ENCODE measurements at places on chromosomes 2 and 18. TPM values are rescaled to one million over a fixed set of nuclear protein-coding genes. Genes with fewer than 3 reads are reported as not detected.

GRCh38 chr2:36670881-36671595 lies 25.5 kb upstream of the VIT start:
- no peaks in the 10 kb centered on the region for H3K36me3 ChIP-seq
- no peaks in the 10 kb centered on the region for H3K4me1 ChIP-seq
- no peaks in the 10 kb centered on the region for H3K27me3 ChIP-seq

DNA sequence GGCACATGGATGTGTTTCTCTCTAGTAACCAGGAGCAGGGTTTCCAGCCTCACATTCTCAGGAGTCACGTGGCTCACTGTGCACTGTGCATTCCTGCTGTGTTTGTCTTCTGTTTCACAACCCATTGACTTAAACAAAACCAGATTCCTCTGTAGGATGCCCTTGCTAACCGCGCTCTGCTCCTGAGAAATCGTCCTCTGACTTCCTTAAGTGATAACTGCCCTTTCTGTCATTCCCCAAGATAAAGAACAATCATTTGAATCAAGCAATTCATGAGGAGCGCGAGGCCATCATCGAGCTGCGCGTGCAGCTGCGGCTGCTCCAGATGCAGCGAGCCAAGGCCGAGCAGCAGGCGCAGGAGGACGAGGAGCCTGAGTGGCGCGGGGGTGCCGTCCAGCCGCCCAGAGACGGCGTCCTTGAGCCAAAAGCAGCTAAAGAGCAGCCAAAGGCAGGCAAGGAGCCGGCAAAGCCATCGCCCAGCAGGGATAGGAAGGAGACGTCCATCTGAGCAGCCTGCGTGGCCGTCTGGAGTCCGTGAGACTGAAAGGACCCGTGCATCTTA lies 60.2 kb downstream of the RALBP1 start:
- no peak overlapping the region for H3K27ac ChIP-seq
- peaks cover 66% of the 10 kb centered on the region for H3K36me3 ChIP-seq
- no peak for DNase-seq
- H3K4me1 ChIP-seq = no peaks in the 10 kb centered on the region
- H3K27me3 ChIP-seq = no peaks in the 10 kb centered on the region
- no peak overlapping the region for H3K4me3 ChIP-seq

GRCh38 chr2:140863713-140864112 lies 1267.1 kb downstream of the LRP1B start:
- H3K36me3 ChIP-seq = no peaks in the 10 kb centered on the region
- no peaks in the 10 kb centered on the region for H3K27me3 ChIP-seq
- no peak overlapping the region for H3K4me3 ChIP-seq
- DNase-seq = no peak

DNA sequence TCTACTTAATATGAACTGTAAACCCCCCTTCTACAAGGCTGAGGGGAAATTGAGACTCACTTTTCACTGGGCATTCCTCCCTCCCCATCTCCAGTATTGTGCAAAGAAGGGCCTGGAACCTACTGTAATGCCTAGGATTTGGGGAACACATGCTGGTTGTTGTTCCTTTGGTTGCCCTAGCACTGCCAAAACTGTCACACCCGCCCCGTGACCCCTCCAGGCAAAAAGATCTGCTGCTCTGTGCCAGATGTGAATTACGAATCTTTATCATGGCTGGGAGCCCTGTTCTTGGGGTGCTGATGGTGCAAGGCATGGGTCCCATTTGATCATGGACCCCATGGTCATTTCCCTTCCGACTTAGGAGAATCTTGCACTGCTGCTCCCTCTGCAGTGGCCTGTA lies 95.4 kb downstream of the CABLES1 start:
- H3K4me1 ChIP-seq = peaks cover 21% of the 10 kb centered on the region
- H3K27ac ChIP-seq = peak overlapping the region; percentile 64
- no peak for DNase-seq
- H3K36me3 ChIP-seq = no peaks in the 10 kb centered on the region
- no peak overlapping the region for H3K4me3 ChIP-seq

GRCh38 chr2:241842067-241842415 lies 16.7 kb downstream of the PDCD1 start:
- no peaks in the 10 kb centered on the region for H3K27me3 ChIP-seq
- no peak overlapping the region for H3K27ac ChIP-seq
- H3K4me1 ChIP-seq = no peaks in the 10 kb centered on the region
- no peaks in the 10 kb centered on the region for H3K36me3 ChIP-seq
- no peak for DNase-seq

GRCh38 chr2:66665124-66665984 lies 230.4 kb downstream of the MEIS1 start:
- H3K4me1 ChIP-seq = no peaks in the 10 kb centered on the region
- no peaks in the 10 kb centered on the region for H3K36me3 ChIP-seq
- H3K27me3 ChIP-seq = no peaks in the 10 kb centered on the region
- no peak overlapping the region for H3K27ac ChIP-seq
- DNase-seq = no peak

DNA sequence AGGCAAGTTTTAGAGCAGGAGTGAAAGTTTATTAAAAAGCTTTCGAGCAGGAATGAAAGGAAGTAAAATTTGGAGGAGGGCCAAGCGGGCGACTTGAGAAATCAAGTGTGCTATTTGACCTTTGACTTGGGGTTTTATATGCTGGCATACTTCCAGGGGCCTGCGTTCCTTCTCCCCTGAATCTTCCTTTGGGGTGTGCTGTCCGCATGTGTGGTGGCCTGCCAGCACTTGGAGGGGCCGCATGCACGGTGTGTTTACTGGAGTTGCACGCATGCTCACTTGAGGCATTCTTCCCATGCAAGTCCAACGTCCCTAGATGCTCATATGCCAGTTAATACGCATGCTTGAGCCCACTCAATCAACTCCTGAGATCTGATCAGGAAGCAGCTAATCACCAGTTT lies 78.3 kb upstream of the MAP4K4 start:
- peak; percentile 23 for DNase-seq
- H3K27me3 ChIP-seq = no peaks in the 10 kb centered on the region
- H3K27ac ChIP-seq = no peak overlapping the region
- no peaks in the 10 kb centered on the region for H3K36me3 ChIP-seq
- H3K4me3 ChIP-seq = no peak overlapping the region
- H3K4me1 ChIP-seq = no peaks in the 10 kb centered on the region

DNA sequence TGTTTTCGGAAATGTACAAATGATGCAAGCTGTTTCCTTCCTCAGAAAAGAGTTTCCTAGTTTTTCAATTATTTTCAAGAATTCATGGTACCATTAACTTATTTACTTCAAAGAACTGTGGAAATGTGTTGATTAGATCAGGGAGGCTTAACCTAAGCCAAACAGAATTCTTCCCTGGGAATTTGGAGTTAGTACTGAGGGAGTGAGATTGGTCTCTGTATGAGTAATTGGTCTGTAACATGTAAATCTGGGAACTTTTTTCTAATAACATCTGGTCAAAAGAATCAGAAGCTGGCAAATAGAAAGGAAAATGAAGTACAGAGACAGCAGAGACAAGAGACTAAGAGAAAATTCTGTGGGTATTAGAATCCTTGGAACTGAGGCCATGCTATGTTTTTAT lies 145.8 kb downstream of the BABAM2 start:
- peaks cover 29% of the 10 kb centered on the region for H3K4me1 ChIP-seq
- H3K4me3 ChIP-seq = no peak overlapping the region
- no peaks in the 10 kb centered on the region for H3K27me3 ChIP-seq
- peak overlapping the region; percentile 16 for H3K27ac ChIP-seq
- DNase-seq = no peak

DNA sequence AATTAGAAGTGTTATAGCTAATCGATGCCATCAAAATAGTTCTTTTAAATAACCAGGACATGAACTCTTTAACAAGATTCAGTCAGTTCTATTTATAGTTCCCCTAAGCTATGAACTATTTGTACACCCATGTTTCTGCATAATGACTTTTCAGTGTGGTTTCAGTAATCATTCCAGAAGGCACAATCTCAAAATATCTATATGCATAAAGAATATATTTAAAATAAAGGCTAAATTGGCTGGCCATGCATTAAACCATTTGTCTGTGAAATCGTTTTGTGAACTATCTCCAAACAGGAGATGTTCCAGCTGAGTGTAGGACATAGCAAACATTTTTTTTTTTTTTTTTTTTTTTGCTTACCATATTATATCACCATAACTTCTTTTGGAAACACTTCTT lies 719.3 kb downstream of the PLCL1 start:
- no peaks in the 10 kb centered on the region for H3K36me3 ChIP-seq
- H3K27me3 ChIP-seq = no peaks in the 10 kb centered on the region
- no peaks in the 10 kb centered on the region for H3K4me1 ChIP-seq
- no peak overlapping the region for H3K27ac ChIP-seq

DNA sequence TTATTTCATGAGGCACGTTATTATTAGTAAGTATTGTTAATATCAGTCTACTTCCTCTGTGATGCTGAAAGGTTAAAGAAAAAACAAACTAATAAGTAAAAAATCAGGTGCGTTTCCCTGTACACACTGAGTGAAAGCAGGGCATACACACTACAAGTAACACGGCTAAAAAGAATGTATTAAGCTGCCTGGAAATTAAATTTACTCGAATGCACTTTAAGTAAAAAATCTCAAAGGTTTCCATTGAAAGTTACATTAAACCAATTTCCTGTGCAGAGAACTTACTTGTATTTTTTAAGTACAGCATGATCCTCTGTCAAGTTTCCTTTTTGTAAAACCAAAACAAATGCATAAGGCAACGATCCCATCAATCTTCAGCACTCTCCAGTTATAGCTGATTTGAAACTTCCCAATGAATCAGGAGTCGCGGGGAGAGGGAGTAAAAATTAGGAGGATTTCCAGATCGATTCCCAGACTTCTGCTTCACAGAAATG lies 633 bp downstream of the BCL2 start:
- peaks cover 39% of the 10 kb centered on the region for H3K4me1 ChIP-seq
- H3K4me3 ChIP-seq = peak overlapping the region; percentile 81
- no peak for DNase-seq
- H3K27ac ChIP-seq = peak overlapping the region; percentile 83
- H3K27me3 ChIP-seq = no peaks in the 10 kb centered on the region

GRCh38 chr2:102053096-102053495 lies 61.3 kb downstream of the IL1R2 start:
- H3K27ac ChIP-seq = peak overlapping the region; percentile 79
- no peak overlapping the region for H3K4me3 ChIP-seq
- no peaks in the 10 kb centered on the region for H3K27me3 ChIP-seq
- no peaks in the 10 kb centered on the region for H3K36me3 ChIP-seq
- peaks cover 33% of the 10 kb centered on the region for H3K4me1 ChIP-seq

DNA sequence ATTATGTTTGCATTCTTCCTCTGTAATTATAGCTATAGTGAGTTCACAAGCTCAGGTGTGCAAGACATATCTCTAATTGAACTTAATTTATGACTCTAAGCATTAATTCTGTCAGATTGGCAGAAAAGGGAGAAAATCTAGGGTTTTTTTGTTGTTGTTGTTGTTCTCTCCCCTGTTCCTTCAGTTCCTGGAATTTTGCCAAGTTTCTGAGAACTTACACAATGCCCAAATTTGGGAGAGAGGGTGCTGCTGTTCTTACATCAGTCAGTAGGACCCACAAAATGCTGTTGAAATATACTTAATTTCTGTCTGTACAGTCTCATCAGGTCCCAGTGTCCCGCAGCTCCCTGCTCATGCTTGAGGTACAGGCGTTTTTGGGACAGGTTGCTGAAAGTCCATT lies 221.8 kb upstream of the RBMS1 start:
- no peak overlapping the region for H3K4me3 ChIP-seq
- no peak for DNase-seq
- no peaks in the 10 kb centered on the region for H3K4me1 ChIP-seq
- no peak overlapping the region for H3K27ac ChIP-seq
- H3K27me3 ChIP-seq = no peaks in the 10 kb centered on the region
- no peaks in the 10 kb centered on the region for H3K36me3 ChIP-seq

DNA sequence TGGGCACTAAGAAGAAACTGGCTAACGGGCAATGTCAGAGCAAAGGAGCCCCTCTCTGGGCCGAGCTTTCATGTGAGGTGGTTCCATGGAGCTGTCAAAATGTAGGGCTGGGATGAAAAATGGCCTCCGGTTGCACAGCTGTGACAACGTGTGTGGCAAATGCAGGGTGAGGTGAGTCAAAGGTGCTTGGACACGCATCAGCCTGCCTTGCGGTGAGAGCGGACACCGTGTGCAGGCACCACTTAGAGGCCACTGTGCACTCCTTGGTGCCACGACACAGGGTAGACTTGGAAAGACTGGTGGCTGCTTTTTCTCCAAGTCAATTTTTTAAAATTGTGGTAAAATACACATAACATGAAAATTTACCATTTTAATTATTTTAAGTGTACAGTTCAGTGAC lies 195.4 kb downstream of the ZBTB7C start:
- H3K4me1 ChIP-seq = no peaks in the 10 kb centered on the region
- H3K4me3 ChIP-seq = no peak overlapping the region
- no peaks in the 10 kb centered on the region for H3K27me3 ChIP-seq
- DNase-seq = no peak
- no peak overlapping the region for H3K27ac ChIP-seq
- no peaks in the 10 kb centered on the region for H3K36me3 ChIP-seq

GRCh38 chr2:105697781-105698449 lies 46.8 kb upstream of the NCK2 start:
- no peaks in the 10 kb centered on the region for H3K27me3 ChIP-seq
- DNase-seq = no peak
- no peak overlapping the region for H3K4me3 ChIP-seq
- no peak overlapping the region for H3K27ac ChIP-seq
- no peaks in the 10 kb centered on the region for H3K36me3 ChIP-seq
- peaks cover 6% of the 10 kb centered on the region for H3K4me1 ChIP-seq

- peaks cover 13% of the 10 kb centered on the region for H3K4me1 ChIP-seq
- no peak for DNase-seq
- H3K27ac ChIP-seq = peak overlapping the region; percentile 37
- no peaks in the 10 kb centered on the region for H3K27me3 ChIP-seq
- no peak overlapping the region for H3K4me3 ChIP-seq
- no peaks in the 10 kb centered on the region for H3K36me3 ChIP-seq
Observed at GRCh38 chr2:189350540-189351209, 90.6 kb upstream of the WDR75 start.

The CNRIP1 gene
- 7.6 TPM for total RNA-seq

The CNTNAP5 gene
- total RNA-seq = not detected

The KCTD18 gene
- 19.8 TPM for total RNA-seq

The RNU2-63P gene
- total RNA-seq = not detected

The DNAJC5G gene
- not detected for total RNA-seq

The GPR155 gene
- total RNA-seq = 4.0 TPM

The ALPP gene
- total RNA-seq = not detected

The CHRNG gene
- total RNA-seq = 35.5 TPM

All from gastrocnemius medialis (tissue), 4 donors.